ENCODE measurements at places on chromosomes 16 and 17. TPM values are rescaled to one million over a fixed set of nuclear protein-coding genes. Genes with fewer than 3 reads are reported as not detected.

- no peak for DNase-seq
These were observed 5.7 kb downstream of the QPRT start for GRCh38 chr16:29684679-29685078.

GRCh38 chr17:66354472-66354871 lies 52.1 kb downstream of the PRKCA start:
- DNase-seq, result no peak

- no peak for DNase-seq
These were observed at the start of gene SLC5A10 for GRCh38 chr17:18951941-18952842. Gene SLC5A10, plus strand, starts transcription at chr17:18952165. Its CDS starts 41 bp downstream, at chr17:18952206.

DNA sequence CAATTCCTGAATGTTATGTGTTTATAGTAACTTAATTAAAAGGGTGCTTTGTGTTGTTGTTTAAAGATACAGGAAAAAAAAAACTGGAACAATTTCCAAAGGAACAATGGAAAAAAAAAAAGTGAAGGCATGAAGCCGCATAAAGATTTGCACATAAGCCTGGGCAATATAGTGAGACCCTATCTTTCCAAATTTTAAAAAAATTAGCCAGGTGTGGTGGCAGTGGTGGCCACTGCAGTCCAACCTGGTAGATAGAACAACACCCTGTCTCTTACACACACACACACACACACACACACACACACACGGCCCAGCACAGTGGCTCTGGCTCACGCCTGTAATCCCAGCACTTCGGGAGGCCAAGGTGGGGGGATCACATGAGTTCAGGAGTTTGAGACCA lies 21.9 kb downstream of the GJC1 start:
- DNase-seq, result no peak

- DNase-seq, result no peak
These were observed 111.1 kb downstream of the AIPL1 start for GRCh38 chr17:6323626-6324356.

- no peak for DNase-seq
These were observed 998 bp upstream of the SRSF1 start for GRCh38 chr17:58007781-58008706.

DNA sequence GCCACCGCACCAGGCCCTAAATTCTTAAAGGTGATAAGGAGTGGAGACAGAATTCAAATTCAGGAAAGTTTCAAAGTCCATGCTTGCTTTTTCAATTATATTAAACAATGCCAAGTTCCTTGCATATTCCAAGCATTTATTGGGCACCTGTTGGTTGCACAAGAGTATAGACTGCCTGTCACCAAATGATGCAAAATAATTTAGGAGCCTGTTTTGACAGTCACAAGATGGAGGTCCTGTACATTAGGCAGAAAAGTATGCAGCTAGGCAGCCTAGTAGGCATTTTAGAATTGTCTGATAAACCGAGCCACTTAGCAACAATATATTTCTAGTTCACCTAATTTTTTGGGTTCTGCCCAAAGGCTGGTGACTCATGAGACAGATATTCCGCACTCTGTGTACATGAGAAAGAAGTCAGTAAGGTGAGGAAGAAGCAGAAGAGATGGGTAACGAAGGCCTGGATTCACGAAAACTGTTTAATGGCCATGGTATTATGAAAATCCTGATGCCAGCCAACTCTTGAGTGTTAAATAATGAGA lies 7.3 kb downstream of the ACACA start:
- no peak for DNase-seq

- DNase-seq, result no peak
These were observed 305.2 kb upstream of the IRX3 start for GRCh38 chr16:54591816-54592246.

- peak; percentile 97 for DNase-seq
These were observed 8.2 kb downstream of the NTHL1 start for GRCh38 chr16:2039274-2040031.

GRCh38 chr16:76199681-76200220 lies 77.5 kb upstream of the CNTNAP4 start:
- no peak for DNase-seq

DNA sequence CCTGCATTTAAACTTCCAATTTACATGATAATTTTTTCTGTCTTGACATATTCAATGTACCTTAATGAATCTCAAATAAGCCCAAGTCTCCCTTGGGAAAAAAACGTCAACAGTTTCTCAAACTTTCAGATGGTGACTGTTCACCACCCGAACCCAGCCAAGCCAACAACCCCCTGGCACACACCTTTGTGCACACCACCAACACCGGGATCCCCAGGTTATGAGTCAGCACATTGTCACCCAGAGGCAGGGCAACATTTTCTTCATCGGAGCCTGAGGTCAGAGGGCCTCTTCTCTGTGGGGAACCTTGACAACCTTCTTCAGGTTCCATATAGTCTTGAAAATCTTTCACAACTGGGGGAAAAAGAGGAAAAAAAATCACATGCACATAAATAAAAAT lies 15.5 kb downstream of the DYNC1LI2 start:
- DNase-seq, result no peak

- no peak for DNase-seq
These were observed 588 bp upstream of the SMTNL2 start for GRCh38 chr17:4583782-4584100.

GRCh38 chr17:47843391-47843730 lies 2.3 kb upstream of the SCRN2 start:
- DNase-seq, result no peak

- no peak for DNase-seq
These were observed 30.4 kb downstream of the TRAF4 start for GRCh38 chr17:28774206-28774605.

GRCh38 chr17:57256708-57257112 lies 387 bp downstream of the MSI2 start:
- DNase-seq, result no peak

- no peak for DNase-seq
These were observed 123.1 kb downstream of the XYLT1 start for GRCh38 chr16:17347624-17348023.

DNA sequence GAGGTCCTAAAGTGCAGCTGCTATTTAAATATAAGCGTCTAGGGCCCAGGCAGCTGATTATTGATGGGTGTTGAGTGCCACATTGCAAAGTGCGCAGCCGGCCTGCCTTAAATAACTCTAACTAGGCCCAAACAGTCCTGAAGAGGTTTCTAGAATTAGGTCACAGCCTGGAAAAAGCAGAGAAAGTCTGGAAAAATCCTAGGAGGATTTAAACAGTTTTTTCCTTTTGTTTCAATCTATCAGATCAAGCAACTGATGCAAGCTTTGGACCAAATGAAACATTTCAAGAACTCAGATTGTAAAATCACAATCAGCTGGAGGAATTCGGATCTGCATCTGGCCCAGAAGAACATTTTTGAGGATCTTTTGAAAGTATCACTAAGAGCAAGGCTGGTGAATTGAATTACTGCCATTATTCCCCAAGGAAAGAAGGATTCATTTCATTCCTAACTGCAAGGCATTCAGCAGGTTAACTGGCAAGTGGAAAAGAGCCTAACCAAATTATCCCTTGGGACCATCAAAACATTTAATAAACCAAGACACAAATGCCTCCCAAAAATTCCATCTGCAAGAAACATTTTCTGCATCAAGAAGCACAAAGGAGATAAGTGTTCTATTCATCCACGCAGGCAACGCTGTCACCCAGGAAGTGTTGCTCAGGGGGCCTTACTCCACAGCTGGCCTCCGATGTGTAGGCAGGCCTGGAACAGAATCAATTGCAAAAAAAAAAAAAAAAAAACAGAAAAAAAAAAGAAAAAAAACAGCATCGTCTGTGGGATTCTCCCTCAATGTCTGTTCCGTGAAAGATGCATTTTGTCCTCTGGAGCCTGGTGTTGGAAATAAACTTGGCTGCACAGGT lies 46.1 kb downstream of the IRX3 start:
- no peak for DNase-seq

- DNase-seq, result no peak
These were observed 761 bp downstream of the NOL3 start for GRCh38 chr16:67170949-67171649.

DNA sequence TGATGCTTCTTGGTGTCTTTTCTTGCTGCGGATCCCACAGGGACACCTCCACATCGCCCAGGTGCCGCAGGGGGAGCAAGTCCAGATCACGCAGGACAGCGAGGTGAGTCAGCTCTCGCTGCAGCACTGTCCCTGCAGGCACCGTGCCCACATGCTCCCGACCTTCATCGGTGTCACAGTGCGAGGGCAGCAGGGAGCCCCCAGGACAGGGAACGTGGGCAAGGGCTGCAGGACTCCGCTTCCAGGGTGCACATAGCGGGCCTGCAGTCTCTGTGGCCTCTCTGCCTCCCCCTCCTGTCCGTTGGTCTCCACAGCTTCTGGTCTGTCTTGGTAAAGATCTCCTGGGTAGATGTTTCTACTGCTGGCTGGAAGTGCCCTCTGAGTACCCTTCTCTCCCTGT lies 84.1 kb downstream of the BANP start:
- no peak for DNase-seq

- no peak for DNase-seq
These were observed 305.6 kb downstream of the WWOX start for GRCh38 chr16:78405040-78405439.

GRCh38 chr17:34166352-34166751 lies 88.7 kb upstream of the CCL2 start:
- no peak for DNase-seq

DNA sequence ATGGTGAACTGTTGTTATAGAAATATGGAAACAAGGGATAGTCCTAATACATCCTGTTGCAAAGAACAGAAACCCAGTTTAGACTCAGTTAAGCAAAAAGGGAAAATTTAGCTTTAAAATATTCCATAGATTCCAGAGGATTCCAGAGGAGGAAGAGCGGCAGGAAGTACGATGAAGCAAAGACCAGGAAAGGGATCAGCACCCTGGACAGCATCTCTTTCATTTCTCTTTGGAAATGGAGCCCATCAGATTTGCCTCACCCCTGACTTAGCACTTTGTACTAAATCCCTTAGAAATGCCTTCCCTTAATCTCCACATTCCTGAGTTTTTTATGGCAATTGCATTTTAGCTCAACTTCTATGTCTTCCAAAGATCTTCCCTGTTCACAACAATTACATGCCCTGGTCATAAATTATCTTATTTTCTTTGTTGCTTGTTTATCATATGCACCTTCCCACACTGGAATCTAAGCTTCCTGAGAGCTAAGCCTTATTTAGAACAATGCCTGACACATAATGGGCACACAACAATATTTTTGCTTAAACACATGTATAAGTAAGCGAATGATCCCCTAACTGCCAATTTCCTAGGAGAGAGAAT lies 150.0 kb upstream of the RBFOX1 start:
- no peak for DNase-seq

DNA sequence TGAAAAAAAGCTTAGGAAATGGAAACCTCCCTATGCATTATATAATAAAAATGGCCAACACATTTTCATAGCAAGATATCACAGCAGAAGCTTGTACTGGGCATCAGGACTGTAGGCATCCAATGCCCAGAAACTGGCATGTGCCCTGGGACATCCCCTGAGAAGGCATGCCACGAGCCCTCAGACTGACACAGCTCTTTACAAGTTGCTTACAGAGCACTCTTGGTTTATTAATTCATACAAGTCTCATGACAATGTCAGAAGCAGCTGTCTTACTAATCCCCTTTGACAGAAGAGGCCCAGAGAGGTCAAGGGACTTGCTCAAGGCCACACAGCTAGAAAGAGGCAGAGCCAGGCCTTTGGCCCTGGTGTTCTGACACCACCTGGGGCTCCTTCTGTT lies 5.6 kb upstream of the CCL2 start:
- DNase-seq, result no peak

- no peak for DNase-seq
These were observed 40.5 kb upstream of the KCNJ2 start for GRCh38 chr17:70128727-70129238.

- DNase-seq, result no peak
These were observed 20.5 kb downstream of the MNT start for GRCh38 chr17:2380226-2380922.

- peak; percentile 79 for DNase-seq
These were observed 98.6 kb downstream of the USP22 start for GRCh38 chr17:20944014-20944865.

DNA sequence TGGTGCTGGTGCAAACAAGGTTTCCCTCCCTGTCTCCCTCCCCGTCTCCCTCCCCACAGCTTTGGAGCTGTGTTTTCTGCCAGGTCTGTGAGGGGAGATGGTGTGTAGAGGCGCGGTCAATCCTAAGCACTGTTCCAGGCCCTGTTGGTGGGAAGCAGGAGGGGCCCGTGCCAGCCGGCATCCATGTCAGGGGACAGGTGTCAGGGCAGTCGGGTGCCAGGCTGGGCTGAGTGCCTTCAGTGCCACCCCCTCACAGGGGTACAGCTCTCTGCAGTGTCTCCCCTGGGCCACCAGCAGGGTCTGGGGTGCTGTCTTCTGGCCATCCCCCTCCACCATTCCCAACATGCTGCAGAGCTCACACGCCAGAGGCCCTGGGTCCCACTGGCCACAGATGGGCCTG lies 73.6 kb downstream of the KLHDC4 start:
- DNase-seq, result no peak

- DNase-seq, result no peak
These were observed 24.0 kb upstream of the ABCA5 start for GRCh38 chr17:69350911-69351310.

DNA sequence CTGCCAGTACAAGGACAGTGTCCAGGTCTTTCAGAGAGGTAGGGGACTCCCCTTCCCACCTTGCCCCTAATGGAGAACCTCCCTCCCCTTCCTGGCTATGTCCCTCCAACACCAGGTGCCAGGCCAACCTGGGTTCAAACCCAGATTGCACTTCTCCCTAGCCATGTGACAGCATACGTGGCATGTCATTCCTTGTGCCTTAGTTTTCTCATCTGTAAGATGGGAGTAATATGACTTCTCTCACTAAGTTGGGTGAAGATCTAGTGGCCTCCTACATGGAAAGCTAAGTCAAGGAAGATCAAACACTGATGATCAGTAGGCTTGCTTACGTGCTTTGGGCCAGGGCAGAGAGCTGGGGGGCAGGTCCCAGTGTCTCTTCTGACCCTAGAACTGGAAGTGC lies 8.8 kb downstream of the FCSK start:
- no peak for DNase-seq

GRCh38 chr17:32588982-32589381 lies 102.2 kb downstream of the CDK5R1 start:
- DNase-seq, result no peak

The GPR179 gene
- 0.03 TPM for total RNA-seq

The MAPK8IP3 gene
- 30.6 TPM for total RNA-seq

The NPB gene
- total RNA-seq, result 0.13 TPM

The PRKCB gene
- total RNA-seq, result 3.3 TPM

The KRT13 gene
- not detected for total RNA-seq

The EME1 gene
- 0.13 TPM for total RNA-seq

The CES5A gene
- total RNA-seq, result 4.4 TPM

The SLC2A4 gene
- total RNA-seq, result 0.48 TPM

The SRL gene
- 0.15 TPM for total RNA-seq

The PABPN1L gene
- 0.23 TPM for total RNA-seq

The CLEC19A gene
- total RNA-seq, result not detected

The LHX1 gene
- not detected for total RNA-seq

The KRTAP2-1 gene
- total RNA-seq, result not detected

The SLC6A2 gene
- total RNA-seq, result not detected

The GPR142 gene
- not detected for total RNA-seq

The KIF18B gene
- total RNA-seq, result 0.25 TPM

The NLRC3 gene
- total RNA-seq, result 0.81 TPM

The ATPAF2 gene
- 25.9 TPM for total RNA-seq

The CACNG3 gene
- total RNA-seq, result not detected

The KRTAP17-1 gene
- not detected for total RNA-seq

The TEKT5 gene
- 2.1 TPM for total RNA-seq

Measured in left lobe of liver (tissue), 2 donors.